Activated effector memory CD4-positive, alpha-beta T cell treated with anti-CD3 and anti-CD28 coated beads, Interleukin-2, amount 50 U/mL, for 16 hours (primary cell): ENCODE measurements at places on chromosomes 12 and 14.

GRCh38 chr12:6934110-6934509 lies 6.4 kb downstream of the ATN1 start:
- no peak for DNase-seq

DNA sequence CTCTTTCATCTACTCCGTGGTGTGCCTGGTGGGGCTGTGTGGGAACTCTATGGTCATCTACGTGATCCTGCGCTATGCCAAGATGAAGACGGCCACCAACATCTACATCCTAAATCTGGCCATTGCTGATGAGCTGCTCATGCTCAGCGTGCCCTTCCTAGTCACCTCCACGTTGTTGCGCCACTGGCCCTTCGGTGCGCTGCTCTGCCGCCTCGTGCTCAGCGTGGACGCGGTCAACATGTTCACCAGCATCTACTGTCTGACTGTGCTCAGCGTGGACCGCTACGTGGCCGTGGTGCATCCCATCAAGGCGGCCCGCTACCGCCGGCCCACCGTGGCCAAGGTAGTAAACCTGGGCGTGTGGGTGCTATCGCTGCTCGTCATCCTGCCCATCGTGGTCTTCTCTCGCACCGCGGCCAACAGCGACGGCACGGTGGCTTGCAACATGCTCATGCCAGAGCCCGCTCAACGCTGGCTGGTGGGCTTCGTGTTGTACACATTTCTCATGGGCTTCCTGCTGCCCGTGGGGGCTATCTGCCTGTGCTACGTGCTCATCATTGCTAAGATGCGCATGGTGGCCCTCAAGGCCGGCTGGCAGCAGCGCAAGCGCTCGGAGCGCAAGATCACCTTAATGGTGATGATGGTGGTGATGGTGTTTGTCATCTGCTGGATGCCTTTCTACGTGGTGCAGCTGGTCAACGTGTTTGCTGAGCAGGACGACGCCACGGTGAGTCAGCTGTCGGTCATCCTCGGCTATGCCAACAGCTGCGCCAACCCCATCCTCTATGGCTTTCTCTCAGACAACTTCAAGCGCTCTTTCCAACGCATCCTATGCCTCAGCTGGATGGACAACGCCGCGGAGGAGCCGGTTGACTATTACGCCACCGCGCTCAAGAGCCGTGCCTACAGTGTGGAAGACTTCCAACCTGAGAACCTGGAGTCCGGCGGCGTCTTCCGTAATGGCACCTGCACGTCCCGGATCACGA lies 2.2 kb downstream of the SSTR1 start:
- DNase-seq, result no peak

- no peak for DNase-seq
Observed at GRCh38 chr14:93041830-93042229, 73.9 kb downstream of the ITPK1 start.

GRCh38 chr12:13404631-13405473 lies 208.3 kb downstream of the EMP1 start:
- no peak for DNase-seq
